ENCODE measurements at places on chromosomes 2 and 18.

DNA sequence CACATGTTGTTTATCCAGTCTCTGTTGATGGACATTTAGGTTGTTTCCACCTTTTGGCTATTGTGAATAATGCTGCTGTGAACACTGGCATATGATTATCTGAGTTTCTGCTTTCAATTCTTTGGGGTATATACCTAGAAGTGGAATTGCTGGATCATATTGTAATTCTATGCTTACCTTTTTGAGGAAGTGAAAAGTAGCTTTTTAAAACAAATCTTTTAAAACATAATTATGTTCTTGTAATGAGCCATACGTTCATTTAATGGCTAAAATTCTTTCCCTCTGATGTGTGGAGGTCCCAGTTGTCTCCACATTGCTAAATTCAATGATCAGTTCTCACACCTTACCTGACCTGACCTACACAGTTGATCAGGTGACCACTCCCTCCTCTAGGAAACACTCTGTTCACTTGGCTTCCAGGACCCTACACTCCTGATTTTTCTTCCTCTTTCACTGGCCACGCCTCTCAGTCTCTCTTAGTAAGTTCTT is 27.8 kb upstream of the SERTAD2 start:
- no peak for DNase-seq

DNA sequence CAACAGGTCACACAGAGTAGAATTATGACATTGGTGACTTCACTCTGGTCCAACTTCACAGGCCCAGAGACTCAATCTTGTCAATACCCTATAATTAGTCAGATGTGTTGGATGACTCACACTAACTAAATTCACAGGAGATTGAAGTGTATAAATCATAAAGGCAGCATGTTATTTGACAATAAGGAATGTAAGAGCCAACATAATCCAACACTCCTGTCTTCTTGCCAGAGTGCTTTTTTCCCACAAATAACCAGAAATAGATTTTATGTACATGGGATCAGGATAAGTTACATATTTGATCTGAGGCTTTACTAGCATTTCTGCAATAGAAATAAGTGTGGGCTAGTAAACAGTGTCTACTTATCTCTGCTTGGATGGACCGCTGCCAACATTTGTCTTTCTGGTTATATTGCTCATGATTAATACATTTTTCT is 42.2 kb upstream of the ZSWIM2 start:
- DNase-seq = no peak

- DNase-seq = no peak
Observed at GRCh38 chr2:145524303-145524702, 1004.4 kb upstream of the ZEB2 start.

- DNase-seq = no peak
Observed at GRCh38 chr2:138193416-138194213, 229.3 kb downstream of the HNMT start.

DNA sequence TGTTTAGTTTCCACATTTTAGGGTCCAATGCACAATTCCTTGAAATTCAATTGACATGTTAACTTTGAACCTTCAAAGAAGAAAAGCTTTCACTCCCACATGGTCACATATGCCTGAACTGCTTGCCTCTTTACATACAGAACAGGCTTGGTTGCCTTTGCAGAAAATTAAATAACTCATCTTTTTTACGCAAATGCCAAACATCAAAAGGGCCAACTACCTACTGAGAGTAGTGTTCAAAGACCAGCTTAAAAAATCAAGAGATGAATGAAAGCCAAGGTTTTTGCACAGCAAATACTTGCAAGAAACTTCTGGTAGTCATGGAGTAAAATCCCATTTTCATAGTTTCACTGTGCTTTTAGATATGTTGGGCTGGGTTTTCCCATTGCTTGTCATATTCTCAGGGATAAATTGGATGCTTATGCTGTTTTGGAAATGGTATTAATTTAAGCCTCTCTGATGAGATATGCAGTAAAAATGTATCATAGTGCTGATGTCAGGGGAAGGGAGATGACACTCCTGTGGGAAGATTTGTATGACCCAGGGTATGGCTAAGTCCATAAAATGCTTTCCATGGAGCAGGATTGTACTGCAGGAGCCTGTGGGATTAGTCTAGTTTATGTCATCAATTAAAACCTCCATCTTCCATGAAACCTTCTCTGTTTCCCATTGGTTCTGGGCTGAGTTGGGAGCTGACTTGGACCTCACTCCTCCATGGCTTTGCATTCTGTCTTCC is 60.6 kb upstream of the DARS1 start:
- no peak for DNase-seq

GRCh38 chr18:27411911-27412310 is 226.8 kb upstream of the CHST9 start:
- DNase-seq = no peak

DNA sequence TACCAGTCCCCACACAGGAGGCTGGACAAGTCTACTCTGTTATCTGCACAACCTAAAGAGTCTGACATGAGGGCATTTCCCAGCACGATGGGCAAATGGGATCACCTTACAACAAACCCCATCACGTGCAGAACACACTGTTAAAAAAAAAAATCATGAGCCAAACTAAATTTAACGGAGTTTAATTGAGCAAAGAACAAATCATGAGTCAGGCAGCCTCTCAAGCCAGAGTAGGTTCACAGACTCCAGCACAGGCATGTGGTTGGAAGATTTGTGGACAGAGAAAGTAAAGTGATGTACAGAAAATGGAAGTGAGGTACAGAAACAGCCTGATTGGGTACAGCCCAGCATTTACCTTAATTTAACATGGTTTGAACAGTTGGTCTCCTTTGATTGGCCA is 59.9 kb downstream of the KYNU start:
- no peak for DNase-seq

GRCh38 chr2:26946841-26947784 is 23.3 kb upstream of the MAPRE3 start:
- DNase-seq = no peak

DNA sequence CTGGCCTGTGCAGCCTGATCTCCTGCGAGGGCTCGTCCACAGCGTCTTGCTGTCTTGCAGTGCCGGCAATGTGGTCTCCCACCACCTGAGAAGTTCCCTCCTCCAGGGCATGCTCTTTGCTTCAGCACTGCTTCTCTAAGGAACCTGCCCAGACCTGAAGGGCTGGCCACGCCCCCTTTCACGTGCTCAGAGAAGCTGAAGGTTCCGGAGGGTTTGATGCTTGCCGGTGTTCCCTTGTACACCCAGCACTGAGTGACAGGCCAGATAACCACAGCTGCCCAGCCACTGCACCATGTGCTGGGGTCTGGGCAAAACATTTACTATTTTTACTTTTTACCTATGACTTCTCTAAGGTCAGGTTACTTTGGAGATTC is 1.7 kb upstream of the POLR2D start:
- peak; percentile 75 for DNase-seq

DNA sequence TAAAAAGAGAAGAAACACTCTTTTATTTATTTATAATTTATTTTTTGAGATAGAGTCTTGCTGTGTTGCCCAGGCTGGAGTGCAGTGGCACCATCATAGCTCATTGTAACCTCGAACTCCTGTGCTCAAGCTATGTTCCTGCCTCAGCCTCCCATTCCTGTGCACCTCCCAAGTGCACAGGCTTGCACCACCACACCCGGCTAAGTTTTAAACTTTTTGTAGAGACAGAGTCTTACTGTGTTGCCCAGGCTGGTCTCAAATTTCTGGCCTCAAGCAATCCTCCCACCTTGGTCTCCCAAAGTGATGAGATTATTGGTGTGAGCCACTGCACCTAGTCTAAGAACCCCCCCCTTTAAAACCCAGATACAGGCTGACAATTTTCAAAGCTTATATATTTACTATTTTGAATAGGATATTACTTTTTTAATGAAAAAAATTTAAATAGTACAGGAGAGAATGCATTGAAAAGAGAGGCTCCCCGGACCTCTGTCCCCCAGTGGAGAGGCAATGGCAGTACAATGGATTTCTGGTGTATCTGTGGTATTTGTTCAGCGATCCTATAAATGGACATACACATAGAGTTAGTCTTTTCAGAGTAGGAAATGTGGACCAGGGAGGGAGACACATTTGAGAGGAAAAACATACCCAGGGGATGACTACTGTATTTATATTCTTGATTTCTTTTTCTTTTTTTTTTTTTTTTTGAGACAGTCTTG is 48.1 kb upstream of the CNOT11 start:
- no peak for DNase-seq

DNA sequence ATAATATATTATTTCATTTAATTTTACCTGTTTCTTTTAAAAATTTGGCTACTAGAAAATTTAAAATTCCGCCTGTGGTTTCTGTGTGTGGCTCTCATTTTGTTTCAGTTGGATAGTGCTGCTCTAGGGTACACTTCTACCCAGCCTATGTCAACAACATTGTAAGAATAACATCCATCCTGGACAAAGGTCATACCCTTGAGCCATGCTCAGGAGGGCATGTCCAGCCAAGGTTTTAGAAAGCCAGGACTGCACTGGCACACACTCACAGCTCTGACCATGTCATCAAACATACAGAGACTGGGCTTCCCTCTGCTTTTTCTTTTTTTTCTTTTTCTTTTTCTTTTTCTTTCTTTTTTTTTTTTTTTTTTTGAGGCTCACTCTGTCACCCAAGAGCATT is 96.1 kb downstream of the CTIF start:
- no peak for DNase-seq

DNA sequence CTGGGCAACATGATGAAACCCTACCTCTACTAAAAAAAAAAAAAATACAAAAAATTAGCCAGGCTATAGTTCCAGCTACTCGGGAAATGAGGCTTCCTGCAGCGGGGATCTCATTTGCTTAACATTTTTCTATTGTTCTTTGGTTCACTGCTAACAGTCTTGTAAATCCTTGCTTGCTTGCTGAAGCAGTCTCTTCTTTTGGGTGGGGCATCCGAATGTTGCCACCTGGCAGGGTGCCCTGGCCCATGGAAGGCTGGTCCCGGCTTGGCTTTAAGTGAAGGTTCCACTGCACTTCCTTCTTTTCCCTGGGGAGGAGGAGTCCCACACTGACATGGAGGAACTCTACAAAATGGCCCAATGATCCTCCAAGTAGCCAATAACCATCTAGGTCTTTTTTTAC is 6.0 kb upstream of the ANKRD29 start:
- no peak for DNase-seq

GRCh38 chr18:26293982-26294381 is 67.7 kb downstream of the TAF4B start:
- DNase-seq = no peak

- no peak for DNase-seq
Observed at GRCh38 chr18:11027862-11028261, 121.5 kb downstream of the PIEZO2 start.

- no peak for DNase-seq
Observed at GRCh38 chr2:151976945-151977353, 121.9 kb downstream of the CACNB4 start.

- no peak for DNase-seq
Observed at GRCh38 chr2:189115126-189115525, 64.4 kb downstream of the COL5A2 start.

- DNase-seq = no peak
Observed at GRCh38 chr2:143263066-143263625, 133.9 kb downstream of the ARHGAP15 start.

- DNase-seq = no peak
Observed at GRCh38 chr2:241690202-241690717, 3.6 kb upstream of the DTYMK start.

GRCh38 chr2:141027221-141027620 is 1103.6 kb downstream of the LRP1B start:
- DNase-seq = no peak

DNA sequence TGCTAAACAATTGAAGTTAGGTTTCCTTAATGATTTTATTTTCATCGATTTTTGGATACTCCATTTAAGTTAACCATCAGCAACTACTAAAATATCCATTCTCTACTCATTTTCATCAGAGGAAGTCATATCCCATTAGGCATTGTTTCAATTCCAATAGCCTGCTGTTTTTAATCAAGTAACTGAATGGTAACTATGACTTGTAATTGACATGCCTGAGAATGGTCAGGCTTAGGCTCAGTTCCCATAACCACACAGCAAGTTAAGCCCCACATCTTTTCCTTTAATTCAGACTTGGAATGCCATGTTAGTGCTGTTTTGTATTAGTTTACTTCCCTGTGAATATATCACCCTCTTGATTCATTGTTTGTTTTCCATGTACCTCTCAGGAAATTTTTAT is 398.8 kb downstream of the ARHGAP15 start:
- DNase-seq = no peak

- no peak for DNase-seq
Observed at GRCh38 chr2:233699424-233700027, 6.8 kb downstream of the UGT1A6 start.

- DNase-seq = no peak
Observed at GRCh38 chr2:142965443-142965842, 88.0 kb downstream of the KYNU start.

DNA sequence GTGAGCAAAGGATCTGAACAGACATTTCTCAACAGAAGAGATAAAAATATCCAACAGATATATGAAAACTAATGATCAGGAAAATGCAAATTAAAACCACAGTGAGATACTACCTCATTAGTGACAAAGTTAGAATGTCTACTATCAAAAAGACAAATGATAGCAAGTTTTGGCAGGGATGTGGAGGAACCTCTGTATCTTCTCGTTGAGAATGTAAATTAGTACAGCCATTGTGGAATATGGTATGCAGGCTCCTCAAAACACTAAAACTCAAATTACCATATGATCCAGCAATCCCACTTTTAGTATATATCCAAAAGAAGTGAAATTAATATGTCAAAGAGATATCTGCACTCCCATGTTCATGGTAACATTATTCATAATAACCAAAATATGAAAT is 427.1 kb downstream of the LRRTM4 start:
- no peak for DNase-seq

DNA sequence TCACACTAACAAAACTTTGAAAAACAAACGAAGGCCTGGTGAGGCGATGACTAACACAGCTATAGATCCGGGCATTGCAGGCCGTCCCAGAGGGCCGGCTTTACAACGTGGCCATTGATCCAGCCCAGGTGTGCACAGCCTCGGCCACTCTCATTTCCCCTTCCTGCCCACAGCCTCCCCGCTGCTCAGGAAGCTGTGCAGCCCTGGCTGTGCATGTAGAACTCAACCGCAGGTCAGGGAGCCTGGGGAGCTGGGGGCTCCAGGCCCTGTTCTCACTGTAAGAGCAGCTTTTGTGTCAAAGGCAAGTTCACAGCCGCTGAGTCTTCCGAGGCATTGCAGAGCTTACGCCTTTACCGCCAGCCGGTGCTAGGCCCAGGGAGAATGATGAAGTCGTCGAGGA is 87.2 kb downstream of the LONRF2 start:
- DNase-seq = peak; percentile 60

DNA sequence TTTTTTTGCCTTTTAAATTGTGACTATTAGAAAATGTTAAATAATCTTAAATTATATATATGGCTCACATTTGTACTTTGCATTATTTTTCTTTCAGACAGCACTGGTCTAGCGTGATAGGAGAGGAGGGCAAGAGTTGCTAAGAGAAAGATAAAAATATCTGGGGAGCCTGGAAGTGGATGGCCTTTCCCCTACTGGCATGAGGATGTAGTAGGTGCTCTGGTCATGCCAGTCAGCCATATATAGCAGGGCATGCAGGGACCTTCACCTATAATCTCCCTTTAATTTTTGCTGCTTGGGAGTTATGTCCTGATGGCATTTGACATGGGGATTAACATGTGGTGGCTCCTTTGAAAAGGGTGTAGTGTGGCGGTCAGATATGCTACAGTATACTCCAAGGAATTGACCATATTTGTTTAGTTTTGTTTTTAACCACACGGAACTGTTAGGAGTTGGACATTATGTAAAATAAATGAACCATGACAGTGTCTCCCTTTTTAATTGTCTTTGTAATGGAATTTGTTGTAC is 144.7 kb downstream of the BABAM2 start:
- no peak for DNase-seq

GRCh38 chr2:173720306-173720705 is 244.9 kb downstream of the SP3 start:
- no peak for DNase-seq

GRCh38 chr18:69840445-69840844 is 107.2 kb downstream of the CD226 start:
- no peak for DNase-seq
